RPMI7951 (cell line): ENCODE measurements at places on chromosomes 7 and 10. TPM values are rescaled to one million over a fixed set of nuclear protein-coding genes. Genes with fewer than 3 reads are reported as not detected.

The SOSTDC1 gene
- total RNA-seq = 0.10 and 0.12 TPM in 2 replicates

The MCM10 gene
- total RNA-seq = 20.7 and 21.9 TPM in 2 replicates

The NACAD gene
- 0.24 and 0.29 TPM in 2 replicates for total RNA-seq

The AKR1D1 gene
- total RNA-seq = not detected in 2 replicates

The EMX2 gene
- not detected in 2 replicates for total RNA-seq

The SKIDA1 gene
- 0.48 and 0.88 TPM in 2 replicates for total RNA-seq

The SFXN2 gene
- total RNA-seq = 1.4 and 1.8 TPM in 2 replicates

The SLC25A13 gene
- 37.5 and 41.5 TPM in 2 replicates for total RNA-seq

The SHTN1 gene
- 3.4 and 3.6 TPM in 2 replicates for total RNA-seq

The WAC gene
- total RNA-seq = 70.2 and 91.7 TPM in 2 replicates

The TECTB gene
- not detected in 2 replicates for total RNA-seq

The FAM25A gene
- not detected in 2 replicates for total RNA-seq

The TMEM270 gene
- not detected in 2 replicates for total RNA-seq

The TUBGCP2 gene
- total RNA-seq = 42.0 and 43.3 TPM in 2 replicates

The CPN1 gene
- not detected in 2 replicates for total RNA-seq

The NRCAM gene
- 0.78 and 1.7 TPM in 2 replicates for total RNA-seq

The HELLS gene
- 39.2 and 56.7 TPM in 2 replicates for total RNA-seq

The GIMAP5 gene
- 0.49 TPM in 1 of 2 replicates, not detected in the other for total RNA-seq

The AGR2 gene
- not detected in 2 replicates for total RNA-seq

The LEP gene
- not detected in 2 replicates for total RNA-seq

The PDCD4 gene
- total RNA-seq = 15.5 and 16.3 TPM in 2 replicates

The MYH16 gene
- 1.1 and 1.2 TPM in 2 replicates for total RNA-seq

The CD36 gene
- 6.5 and 11.4 TPM in 2 replicates for total RNA-seq

The ELFN1 gene
- total RNA-seq = 0.39 and 0.48 TPM in 2 replicates

The HTR5A gene
- not detected in 2 replicates for total RNA-seq

The PLEKHS1 gene
- 0.29 and 0.84 TPM in 2 replicates for total RNA-seq

The NODAL gene
- total RNA-seq = not detected in 2 replicates

The PRKAR2B gene
- 3.3 and 3.7 TPM in 2 replicates for total RNA-seq

The SPAM1 gene
- not detected in 2 replicates for total RNA-seq

The PTPN20 gene
- 2.1 and 4.9 TPM in 2 replicates for total RNA-seq

The CHRM2 gene
- 0.84 and 0.88 TPM in 2 replicates for total RNA-seq

The CLDN3 gene
- total RNA-seq = not detected in 2 replicates

The CCDC7 gene
- total RNA-seq = 3.8 and 9.4 TPM in 2 replicates

The GLI3 gene
- 7.7 and 10.0 TPM in 2 replicates for total RNA-seq

The RHOBTB1 gene
- total RNA-seq = 10.1 and 12.4 TPM in 2 replicates

The TMEM273 gene
- not detected in 2 replicates for total RNA-seq
